Esophagus squamous epithelium (tissue), 5 donors: ENCODE measurements at places on chromosomes 16 and 17. TPM values are rescaled to one million over a fixed set of nuclear protein-coding genes. Genes with fewer than 3 reads are reported as not detected.

Gene MEOX1
- 0.66 TPM for total RNA-seq

Gene ELMO3
- total RNA-seq: 31.9 TPM

Gene TMEM235
- not detected for total RNA-seq

Gene WFIKKN1
- total RNA-seq: 1.8 TPM

Gene CCL15
- total RNA-seq: not detected

Gene KRTAP9-9
- total RNA-seq: not detected

Gene HASPIN
- total RNA-seq: 1.5 TPM

Gene HS3ST3A1
- 17.5 TPM for total RNA-seq

Gene FSCN2
- total RNA-seq: 1.1 TPM

Gene KRT27
- total RNA-seq: not detected

Gene CCDC200
- not detected for total RNA-seq

Gene MYH8
- not detected for total RNA-seq

Gene PRSS36
- total RNA-seq: 4.2 TPM

Gene BRIP1
- 7.0 TPM for total RNA-seq

Gene NOD2
- total RNA-seq: 28.0 TPM

Gene RHBDL3
- 1.1 TPM for total RNA-seq

Gene NPIPA8
- total RNA-seq: 3.5 TPM
